ENCODE measurements at places on chromosomes 3 and 15.

GRCh38 chr3:88101142-88101541, 42.1 kb downstream of the ZNF654 start:
- DNase-seq: no peak

- no peak for DNase-seq
These were observed 31.1 kb upstream of the ACTL6A start for GRCh38 chr3:179531576-179531975.

GRCh38 chr3:110813541-110813940, 258.1 kb upstream of the NECTIN3 start:
- no peak for DNase-seq

DNA sequence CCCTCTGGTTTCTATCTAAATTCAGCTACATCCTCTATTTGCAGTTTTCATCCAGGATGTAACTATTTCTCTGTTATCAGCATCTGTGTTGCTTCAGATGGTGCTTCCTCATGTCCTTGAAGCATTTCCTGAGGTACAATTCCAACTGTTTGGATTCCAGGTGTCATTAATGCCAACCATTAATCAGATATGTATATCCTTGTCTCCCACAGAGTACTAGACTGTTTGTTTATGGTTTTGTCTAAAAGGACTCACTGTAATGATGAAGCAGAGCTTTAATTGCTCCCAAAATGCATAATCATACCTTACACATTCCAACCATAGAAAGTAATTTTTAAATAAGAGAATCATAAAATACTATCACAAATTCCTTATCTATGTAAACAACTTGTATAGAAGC, 288.5 kb upstream of the MME start:
- DNase-seq: no peak

DNA sequence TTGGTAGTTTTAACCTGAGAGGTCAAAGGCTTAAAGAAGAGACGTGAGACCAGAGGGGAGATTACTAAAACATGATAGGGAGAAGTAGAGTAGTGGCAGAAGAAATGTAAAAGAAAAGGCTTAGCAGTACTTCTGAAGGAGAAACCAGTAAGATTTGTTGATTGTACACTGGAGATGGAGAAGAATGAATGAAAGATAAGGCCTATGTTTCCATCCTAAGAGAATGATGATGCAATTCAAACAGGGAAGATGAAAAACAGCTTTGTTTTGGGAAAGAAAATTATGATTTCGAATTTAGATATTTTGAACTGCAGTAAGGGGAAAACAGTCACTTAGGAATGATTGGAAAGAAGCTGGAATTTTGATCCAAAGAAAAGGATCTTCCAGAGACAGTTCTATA, 97.4 kb upstream of the PLXND1 start:
- no peak for DNase-seq
